Lower lobe of right lung (tissue), 2 donors: ENCODE measurements at places on chromosomes 12 and 14.

- DNase-seq: no peak
Measured at GRCh38 chr14:59155886-59156285, 32.6 kb upstream of the DAAM1 start.

GRCh38 chr14:44316647-44317440, 190.2 kb downstream of the FSCB start:
- DNase-seq: no peak

- DNase-seq: peak; percentile 54
Measured at GRCh38 chr12:101925361-101925760, 48.0 kb downstream of the DRAM1 start.

GRCh38 chr12:29595071-29595755, 97.7 kb upstream of the OVCH1 start:
- DNase-seq: no peak

GRCh38 chr12:86265329-86265695, 9.1 kb upstream of the MGAT4C start:
- DNase-seq: no peak
